Nephron progenitor cell (in vitro differentiated cells): ENCODE measurements at places on chromosomes 6 and 20.

DNA sequence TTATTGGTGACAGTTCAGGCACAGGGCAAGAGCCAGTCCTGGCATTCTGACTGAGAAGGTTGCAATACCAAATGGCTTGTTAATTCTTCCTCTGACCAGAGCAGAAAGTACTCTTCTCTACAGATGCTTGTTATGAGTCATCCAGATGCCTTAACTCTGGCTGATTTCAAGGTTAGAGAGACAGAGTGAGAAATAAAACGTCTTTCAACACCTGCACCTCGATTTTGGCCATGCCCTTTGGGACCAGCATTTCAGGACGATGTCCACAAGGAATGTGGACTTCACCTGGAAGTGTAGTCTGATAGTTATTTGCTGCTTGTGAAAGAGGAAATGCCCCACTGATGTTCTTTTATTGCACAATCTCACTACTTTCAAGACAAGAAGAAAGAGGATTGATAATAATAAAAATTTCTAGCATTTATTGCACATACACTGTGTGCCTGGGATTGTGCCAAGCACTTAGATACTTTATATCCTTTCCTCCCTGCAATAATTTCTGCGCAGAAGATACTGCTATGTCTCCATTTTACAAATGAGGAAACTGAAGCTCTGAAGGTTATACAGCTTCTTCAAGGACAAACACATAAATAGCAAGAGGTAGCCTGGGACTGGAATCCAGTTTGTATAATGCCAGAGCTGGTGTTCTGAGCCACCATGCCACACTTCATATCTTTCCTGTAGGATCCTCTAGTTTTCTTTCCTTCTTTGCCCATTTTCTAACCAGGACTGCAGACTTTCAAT, 33.5 kb upstream of the MCM3 start:
- DNase-seq = no peak

- DNase-seq = no peak
These were observed 495.2 kb downstream of the RFPL4B start for GRCh38 chr6:112842330-112842685.

- no peak for DNase-seq
These were observed 87.5 kb upstream of the MPC1 start for GRCh38 chr6:166470029-166470862.

- DNase-seq = no peak
These were observed 127.3 kb downstream of the TIAM2 start for GRCh38 chr6:155122199-155122950.

- no peak for DNase-seq
These were observed 107.3 kb upstream of the SNX9 start for GRCh38 chr6:157715728-157716164.

DNA sequence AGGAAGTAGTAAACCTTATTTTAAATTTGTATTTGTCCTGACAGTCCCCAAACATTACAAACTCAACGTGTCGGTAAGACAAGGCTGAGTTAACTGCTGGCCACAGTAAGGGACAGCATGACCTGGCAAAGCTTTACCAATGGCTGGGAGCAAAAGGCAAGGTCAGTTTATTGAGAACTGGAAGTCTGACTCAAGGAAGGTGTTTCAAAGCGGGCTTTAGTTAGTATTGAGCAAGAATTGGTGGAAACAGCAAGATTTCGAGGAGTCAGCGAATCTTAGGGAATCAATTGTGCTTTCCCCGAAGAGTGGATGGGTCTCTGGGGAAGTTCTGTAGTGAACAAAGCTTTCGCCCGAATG, 885 bp upstream of the GZF1 start:
- DNase-seq = no peak

GRCh38 chr20:48329676-48330664, 497.8 kb downstream of the PREX1 start:
- DNase-seq = peak; percentile 53

- DNase-seq = no peak
These were observed 6.4 kb upstream of the CST7 start for GRCh38 chr20:24942679-24943078.

GRCh38 chr6:151032034-151032433, 166.5 kb downstream of the MTHFD1L start:
- DNase-seq = no peak

DNA sequence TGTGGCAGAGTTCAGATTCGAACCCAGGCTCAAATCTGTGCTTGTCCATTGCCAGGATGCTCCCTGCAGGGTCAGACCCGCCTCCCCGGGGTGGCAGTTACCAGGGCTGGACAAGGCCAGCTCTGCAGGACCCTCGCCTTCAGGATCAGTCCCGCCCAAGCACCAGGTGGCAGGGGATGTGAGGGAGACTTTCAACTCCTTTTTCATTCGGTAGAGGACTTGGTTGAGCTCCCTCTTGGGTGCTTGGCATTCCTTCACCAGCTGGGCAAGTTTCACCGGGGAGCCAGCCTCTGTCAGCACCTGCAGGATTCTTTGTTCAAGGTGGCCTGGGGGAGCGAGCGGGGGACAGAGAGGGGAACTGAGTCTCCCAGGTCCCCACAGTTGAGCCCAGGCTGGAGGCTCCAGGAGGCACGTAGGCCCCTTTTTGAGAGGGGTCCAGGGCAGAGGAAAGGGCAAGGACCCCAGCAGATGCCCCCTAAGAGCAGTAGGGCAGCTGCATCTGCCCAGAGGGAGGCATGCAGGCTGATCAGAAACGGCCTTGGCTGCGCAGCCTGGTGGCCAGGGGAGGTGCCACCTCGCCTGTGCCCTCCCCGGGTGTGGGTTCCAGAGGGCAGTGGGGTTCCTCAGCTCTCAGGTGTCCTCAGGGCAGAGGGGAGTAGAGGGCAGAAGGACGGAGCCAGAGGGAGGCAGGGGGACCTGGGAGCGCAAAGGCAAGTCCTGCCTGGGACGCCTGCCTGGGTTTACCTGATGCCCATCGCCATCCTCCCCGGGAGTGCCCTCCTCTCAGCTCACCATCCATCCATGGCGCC, 3.9 kb downstream of the ZBP1 start:
- no peak for DNase-seq

DNA sequence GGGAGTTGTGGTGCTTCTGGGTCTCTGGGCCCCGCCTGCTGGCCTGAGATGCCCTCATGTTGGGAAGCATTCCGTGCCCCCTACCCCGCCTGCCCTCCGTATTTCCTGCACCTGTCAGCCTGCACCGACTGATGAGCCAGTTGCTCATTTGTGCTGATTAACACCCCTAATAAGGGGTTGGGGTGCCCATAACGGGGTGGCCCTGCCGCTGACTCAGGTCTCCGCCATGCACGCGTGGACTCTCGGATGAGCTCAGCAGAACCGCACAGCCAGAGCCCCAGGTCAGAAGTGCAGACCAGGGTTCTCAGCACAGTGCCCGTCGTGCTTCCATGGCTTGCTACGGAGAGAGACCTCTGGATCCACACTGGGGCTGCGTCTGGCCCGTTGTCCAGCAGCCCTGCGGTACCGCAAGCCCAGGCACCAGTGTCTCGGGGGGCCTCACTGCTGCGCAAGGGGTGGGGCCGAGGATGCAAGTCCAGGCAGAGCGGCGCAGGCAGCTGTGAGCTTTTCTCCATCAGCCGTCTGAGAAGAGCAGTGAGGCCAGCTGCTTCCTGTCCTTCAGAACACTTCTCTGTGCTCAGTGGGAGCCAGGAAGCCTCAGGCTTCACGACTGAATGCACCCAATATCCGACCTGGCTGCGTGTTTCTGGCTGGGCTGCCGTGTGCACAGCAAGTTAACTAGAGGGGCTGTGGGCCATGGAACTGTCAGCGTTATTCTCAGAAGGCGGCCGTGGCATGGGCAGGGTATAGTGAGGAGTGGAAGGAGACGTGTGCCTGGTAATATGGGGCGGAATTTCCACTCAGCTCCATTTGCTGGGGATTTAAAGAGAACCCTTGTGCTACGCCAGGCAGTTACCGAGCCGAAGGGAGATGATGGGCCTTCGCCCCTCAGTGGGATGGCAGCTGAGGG, 18.6 kb downstream of the MTG2 start:
- DNase-seq = no peak

- DNase-seq = no peak
These were observed 14.2 kb downstream of the MAP7 start for GRCh38 chr6:136535880-136536650.

- DNase-seq = no peak
These were observed 746 bp upstream of the SNRPB2 start for GRCh38 chr20:16729080-16729479.

DNA sequence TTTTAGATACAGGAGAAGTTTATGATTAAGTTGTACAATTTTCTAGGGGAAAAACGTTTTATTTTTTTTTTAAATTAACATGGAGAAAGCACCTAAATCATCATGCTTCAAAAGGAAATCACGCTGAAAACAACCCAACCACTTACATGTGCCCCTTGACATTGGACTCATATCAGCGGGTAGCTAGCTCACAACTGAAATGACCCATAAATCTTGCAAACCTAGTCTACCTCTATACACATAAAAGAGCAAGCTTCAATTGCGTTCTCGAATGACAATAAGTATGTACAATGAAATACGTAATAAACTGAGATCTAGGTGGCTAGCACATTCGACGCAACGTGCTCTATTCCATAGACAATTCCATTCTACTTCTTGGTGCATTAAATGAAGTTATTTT, 722.9 kb upstream of the AGPAT4 start:
- no peak for DNase-seq

GRCh38 chr6:90500458-90500857, 86.4 kb downstream of the MAP3K7 start:
- no peak for DNase-seq

DNA sequence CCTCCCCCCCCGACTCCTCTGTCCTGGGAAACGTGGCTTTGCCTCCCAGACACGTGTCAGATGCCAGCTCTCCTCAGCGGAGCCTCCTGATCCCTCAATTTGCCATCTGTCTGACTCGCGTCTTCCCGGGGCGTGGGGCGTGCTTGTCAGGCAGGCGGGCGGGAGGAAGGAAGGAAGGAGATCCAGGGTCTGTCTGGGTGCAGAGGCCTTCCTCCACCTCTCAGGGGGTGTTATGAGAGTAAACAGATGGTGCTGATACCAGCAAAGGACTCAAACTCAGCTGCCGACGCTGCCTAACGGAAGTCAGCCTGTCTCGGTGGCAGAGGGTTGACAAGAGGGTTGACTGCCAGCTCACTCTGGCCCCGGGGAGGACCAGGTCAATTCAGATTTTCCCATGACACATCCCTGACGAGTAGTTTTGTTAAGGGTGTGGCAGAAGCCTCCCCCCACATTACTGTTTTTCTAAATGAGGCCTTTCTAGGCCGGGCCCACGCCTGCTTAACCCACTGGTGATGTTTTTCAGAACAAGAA, 17.0 kb downstream of the UQCC2 start:
- no peak for DNase-seq

DNA sequence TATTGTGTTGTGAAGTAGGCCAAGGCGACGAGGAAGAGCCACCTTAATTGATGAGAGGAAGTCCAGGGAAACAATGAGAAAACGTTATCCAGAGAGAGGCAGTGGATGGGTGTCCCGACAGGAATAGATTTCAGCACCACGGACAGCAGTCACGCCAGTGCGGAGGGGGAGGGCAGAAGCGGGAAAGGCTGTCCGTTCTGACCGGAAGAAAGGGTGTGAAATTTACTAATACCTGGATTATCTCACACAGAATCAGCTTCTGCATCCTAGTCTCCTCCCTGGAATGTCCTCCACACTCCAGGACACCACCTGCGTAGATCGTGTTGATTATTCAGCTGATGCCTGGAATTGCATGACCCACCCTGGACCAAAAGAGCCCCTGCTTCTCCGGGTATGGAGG, 7.4 kb upstream of the BPIFA3 start:
- DNase-seq = peak; percentile 93

- DNase-seq = no peak
These were observed 109.6 kb downstream of the KIF6 start for GRCh38 chr6:39615622-39616021.

DNA sequence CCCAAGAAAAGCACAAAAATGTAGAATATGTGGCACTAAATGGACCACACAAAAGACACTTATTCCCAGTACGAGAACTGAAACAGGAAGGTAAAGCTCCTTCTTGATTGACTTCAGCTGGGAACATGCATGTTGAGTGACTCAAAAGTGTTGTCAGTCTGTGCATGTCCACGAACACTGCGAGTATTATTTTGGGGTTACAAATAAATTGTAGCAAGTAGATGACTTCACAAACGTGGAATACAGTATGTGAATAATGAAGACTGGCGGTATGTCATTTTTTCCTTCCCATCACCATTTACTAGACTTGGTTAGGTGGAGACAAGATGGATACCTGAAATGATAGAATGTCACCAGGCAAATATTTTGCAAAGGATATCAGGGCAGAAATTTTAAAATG, 45.4 kb downstream of the L3MBTL3 start:
- DNase-seq = no peak

DNA sequence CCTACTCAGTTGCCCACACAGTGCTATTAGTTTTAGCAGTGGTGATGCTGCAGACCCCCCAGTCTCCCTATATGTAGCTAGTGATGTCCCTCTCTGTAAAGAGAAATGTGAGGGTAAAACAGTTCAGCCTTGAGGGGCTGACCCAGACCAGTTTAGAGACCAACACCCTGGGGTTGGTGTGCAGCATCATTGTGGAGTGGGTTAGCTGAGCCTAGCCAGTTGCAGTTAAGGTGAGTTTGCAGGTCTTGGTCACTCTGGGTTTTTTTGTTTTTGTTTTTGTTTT, 401 bp upstream of the B3GALT4 start:
- DNase-seq = no peak

DNA sequence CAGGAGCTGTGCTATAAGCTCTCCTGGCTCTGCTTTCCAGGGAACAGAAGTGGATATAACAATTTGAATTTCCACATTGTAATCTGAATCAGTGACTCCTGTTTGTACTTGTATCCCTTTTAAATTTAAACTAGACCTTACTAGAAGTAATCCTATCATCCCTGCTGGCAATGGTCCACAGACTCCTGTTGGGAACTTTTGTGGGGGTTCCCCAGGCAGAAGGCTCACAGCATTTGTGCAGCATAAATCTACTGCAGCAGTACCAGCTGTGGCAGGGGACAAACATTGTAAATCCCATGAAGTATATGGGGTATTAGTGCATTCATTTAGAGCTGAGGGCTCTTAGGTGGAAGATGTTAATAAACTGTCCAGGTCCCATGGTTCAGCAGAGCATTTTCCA, 12.0 kb upstream of the PDCD2 start:
- DNase-seq = no peak

DNA sequence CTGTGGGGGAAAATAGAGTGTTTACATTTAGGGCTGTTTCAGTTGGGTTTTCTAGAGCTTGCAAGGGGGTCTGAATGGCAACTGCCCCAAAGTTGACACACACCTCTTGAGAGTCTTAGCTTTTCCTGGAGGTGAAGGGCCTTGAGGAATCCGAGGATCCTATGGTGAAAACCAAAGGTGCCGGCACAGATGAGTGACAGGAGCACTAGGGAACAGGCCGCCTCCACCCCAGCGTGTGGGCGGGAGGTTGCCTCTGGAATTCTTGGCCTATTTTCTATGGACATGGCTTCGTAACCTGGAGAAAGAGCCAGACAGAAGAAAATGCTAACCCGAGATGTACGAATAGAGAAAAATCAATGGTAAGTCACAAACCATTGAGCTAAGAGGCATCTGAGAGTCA, 283.2 kb upstream of the FOXQ1 start:
- no peak for DNase-seq

DNA sequence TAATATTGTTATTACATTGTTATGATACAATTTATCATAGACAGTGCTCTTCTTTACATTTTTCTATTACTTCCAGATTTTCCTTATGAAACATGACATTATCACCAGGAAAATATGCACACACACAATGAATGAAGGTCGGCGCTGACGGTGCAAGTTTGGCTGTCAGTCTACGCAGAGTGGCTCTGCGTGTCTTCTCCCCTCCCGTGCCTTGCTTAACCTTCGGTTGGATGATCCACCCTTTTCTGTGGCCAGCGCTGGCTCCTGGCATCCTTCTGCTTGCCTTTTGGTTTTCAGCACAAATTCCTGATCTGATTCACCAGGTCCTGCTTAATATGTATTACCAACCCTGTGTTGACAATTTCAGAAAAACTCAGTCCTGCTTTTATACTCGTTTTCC, 157.4 kb downstream of the TSHZ2 start:
- DNase-seq = no peak

- DNase-seq = peak; percentile 38
These were observed 1.2 kb upstream of the TBXT start for GRCh38 chr6:166168616-166169548.
